Stimulated activated CD8-positive, alpha-beta memory T cell treated with anti-CD3 and anti-CD28 coated beads, Interleukin-4, amount 100 ng/mL, for 1 hour (primary cell): ENCODE measurements at places on chromosomes 4 and X.

DNA sequence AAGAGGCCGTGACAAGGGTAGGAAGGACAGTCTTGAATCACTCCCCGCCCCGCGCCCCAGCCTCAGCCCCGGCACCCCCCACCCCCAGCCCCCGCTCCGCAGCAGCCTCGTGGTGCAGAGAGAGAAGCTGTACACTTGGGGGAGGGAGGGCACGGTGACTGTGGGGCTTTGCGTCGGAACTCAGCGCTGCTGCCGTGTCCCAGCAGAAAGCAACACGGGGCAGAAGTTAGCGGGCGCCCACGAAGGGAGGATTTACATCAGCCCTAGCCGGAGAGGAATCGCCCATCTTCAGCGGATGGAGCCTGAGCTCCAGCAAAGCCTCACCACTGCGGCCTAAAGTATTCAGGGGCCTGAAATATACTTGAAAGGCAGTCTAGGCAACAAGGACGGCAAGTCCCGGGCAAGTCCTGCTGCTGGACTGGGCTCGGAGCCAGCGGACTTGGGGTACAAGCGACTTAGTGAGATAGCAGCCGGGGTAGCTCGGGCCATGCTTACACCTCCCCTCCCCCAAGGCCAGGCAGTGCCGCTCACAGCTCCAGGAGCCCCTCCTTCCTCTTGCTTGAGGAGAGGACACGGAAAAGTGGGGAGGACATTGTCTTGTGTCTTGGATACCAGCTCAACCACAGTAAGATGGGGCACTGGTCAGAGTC is 18.5 kb upstream of the OPN1LW start:
- no peak for DNase-seq

DNA sequence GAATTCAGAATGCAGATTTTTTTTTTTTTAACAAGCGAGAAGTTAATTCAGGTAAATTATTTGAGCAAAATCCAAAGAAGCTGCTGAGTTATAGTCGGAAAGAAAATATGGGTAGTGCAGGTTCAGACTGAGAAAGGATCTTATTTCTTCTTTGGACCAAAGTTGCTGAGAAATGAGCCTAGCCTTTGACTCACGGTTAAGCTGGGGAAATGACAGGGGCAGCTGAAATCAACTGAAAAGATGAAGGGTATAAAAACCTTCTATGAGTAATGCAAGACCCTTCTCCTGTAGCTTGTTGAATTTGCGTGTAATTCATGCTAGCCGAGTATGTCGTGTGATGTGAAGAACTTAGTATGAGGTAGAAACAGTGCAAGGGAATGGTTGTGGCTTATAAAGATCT is 63.0 kb downstream of the KIAA0232 start:
- DNase-seq = no peak

DNA sequence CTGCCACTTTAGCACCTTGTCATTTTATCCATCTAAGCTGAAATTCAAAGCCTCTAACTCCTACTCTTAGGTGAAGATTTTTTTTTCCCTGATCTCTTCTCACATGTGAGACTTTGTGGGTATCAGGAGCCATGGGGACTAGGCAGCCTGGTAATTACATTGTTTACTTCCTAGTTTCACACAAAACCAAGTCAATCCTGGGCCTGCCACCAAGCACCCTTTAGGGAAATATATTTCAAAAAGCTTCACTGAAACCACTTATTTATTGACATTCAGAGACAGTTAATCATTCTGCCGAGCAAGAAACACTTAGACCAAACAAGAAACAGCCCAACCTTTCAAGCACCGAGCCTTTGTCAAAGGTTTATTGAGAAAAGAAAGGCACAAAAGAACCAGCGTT is 200.0 kb downstream of the RELL1 start:
- DNase-seq = no peak

- DNase-seq = no peak
These were observed 23.2 kb upstream of the HOPX start for GRCh38 chr4:56704089-56704871.

DNA sequence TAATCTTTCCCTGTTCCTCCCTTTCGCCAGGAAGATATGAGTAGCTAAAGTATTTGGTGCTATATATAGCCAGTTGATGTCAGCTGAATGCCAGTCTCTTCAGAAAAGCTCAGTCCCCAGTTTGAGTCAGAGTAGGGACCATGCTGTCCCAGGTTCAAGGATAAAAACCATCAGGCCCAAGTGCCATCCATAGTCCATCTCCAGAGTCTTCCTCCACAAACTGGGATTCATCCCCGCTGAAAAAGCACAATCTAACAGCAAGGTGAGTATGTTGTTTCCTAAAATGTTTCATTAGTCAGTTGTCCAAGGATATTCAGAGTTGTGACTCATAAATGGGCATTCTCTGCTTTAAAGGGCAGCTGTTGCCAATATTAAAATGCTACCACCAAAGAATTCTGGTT is at the start of gene MYOZ2:
Gene MYOZ2, plus strand, starts transcription at position 112 of the 401 bp plus-strand sequence. CDS start 694 bp downstream, outside the sequence.
- DNase-seq = no peak
